ENCODE measurements at places on chromosomes 1 and 21.

- DNase-seq = peak; percentile 70
These were observed 40.4 kb downstream of the CASZ1 start for GRCh38 chr1:10755970-10756521.

DNA sequence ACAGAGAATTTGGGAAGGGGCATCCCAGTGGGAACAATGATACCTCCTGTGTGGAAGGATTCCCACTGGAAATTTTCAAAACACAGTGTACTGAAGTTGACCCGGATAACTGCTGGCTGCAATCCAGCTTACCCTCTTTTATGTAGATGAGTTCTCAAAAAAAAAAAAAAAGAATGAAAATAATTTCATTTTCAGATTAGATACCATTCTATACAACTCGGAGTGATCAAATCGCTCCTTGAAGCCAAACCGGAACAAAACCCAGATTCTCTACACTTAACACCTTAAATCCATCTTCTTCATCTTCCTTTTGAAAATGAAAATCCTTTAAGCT, 69.1 kb downstream of the KAZN start:
- no peak for DNase-seq

GRCh38 chr1:64508629-64509028, 38.7 kb downstream of the CACHD1 start:
- no peak for DNase-seq

DNA sequence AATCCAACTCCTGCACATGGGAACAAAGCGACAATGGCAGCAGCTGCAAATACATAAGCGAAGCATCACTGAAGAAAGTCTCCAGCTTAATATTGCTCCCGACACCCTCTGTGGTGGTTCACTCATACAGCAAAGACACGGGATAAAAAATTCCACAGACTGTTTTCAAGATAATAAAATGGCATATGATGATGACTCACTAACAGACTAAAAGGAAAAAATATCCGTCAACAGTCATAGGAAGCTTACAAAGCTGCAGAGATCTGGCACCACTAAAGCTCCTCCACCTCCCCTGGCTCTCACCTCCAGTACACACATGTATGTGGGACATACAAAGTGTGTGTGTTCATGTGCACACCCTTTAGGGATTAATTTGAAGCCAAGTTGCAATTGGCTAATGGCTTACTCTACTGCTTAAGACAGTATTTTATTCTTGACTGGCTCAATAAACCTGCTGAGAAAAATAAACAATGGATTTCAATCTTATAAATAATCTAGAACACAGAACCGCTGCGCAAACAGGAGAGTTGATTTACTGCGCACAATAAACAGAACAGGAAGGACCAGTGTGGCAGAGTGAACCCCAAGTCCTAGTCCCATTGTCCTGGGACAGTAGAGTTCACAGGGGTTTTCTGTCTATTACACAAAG, 94.4 kb downstream of the SLC45A1 start:
- DNase-seq = no peak

- no peak for DNase-seq
These were observed 27.1 kb upstream of the BCL9 start for GRCh38 chr1:147514233-147514632.

- no peak for DNase-seq
These were observed 53.6 kb upstream of the ZNF644 start for GRCh38 chr1:91075233-91076135.

GRCh38 chr1:30379684-30380624, 343.4 kb downstream of the MATN1 start:
- DNase-seq = peak; percentile 54

DNA sequence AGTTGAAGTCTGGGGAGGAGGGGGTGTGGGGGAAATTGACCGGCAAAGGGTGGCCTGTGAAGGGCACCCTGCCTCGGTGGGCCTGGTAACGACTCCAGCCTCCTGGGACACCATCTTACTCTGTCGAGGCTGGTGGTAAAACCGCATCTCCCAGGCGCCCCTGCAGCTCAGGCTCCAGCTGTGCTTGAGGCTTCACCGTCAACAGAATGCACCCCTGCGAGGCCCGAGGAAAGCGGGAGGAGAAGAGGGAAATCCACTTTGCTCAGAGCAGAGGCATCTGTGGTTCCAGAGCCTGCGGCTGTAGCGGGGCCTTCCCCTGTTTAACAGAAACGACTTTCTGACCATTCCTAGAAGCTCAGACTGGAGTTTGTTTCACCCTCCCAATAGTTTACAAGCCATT, 165.6 kb downstream of the NPHP4 start:
- no peak for DNase-seq

DNA sequence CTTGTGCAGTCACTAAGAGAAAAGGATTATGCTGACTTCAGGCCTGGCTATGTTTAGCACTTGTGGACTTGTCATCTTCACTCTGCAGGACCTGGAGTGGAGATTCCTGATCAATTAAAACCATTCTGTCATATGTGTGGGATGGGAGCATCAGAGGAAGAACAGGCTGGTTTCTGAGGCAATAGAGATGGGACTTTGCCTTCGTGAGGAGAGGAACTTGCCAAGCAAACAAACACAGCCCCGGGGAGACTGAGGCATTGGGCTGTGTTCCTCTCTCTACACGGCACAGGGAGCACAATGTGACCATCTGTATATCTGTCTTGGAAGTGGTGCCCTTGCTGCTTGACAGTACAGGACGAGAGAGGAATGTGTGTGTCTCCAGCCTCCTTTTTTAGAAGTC, 23.1 kb downstream of the VASH2 start:
- DNase-seq = peak; percentile 23

DNA sequence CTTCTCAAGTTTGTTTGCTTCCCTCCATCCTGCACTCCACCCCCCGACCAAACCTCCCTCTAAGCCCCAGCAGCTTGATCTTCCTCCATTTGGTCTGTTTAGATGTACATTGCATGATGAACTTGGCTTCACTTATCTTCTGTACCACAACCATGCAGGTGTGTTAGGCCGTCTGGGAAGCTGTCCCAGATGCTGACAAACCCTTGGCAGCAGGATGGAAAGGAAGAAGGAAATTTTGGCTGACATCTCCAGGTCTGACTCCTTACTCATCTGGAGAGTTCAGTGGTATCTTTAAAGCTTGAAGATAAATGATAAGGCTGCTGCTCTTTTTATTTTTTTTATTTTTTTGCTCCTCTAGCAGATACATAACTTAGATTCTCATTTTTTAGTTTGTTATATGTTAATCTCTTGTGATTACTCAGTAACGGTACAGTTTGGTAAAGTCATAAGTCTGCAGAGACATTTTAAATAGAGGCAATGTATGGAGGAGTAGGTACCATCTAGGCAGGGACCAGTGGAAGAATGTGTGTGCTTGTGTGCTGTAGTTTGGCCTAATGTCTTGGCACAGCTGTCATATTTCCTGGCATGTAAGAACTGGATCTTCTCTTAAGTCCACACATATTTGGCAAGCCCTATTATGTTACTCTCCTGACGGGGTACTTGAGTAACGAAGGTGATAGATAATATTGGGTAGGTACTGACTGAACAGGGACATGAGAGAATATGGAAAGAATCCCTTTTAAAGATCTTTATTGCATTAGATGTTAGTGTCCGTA, 79.7 kb downstream of the CACHD1 start:
- DNase-seq = no peak

- DNase-seq = no peak
These were observed 31.9 kb downstream of the ZBTB18 start for GRCh38 chr1:244082969-244083368.

- no peak for DNase-seq
These were observed 42.2 kb downstream of the SLC35F3 start for GRCh38 chr1:233946724-233947123.

DNA sequence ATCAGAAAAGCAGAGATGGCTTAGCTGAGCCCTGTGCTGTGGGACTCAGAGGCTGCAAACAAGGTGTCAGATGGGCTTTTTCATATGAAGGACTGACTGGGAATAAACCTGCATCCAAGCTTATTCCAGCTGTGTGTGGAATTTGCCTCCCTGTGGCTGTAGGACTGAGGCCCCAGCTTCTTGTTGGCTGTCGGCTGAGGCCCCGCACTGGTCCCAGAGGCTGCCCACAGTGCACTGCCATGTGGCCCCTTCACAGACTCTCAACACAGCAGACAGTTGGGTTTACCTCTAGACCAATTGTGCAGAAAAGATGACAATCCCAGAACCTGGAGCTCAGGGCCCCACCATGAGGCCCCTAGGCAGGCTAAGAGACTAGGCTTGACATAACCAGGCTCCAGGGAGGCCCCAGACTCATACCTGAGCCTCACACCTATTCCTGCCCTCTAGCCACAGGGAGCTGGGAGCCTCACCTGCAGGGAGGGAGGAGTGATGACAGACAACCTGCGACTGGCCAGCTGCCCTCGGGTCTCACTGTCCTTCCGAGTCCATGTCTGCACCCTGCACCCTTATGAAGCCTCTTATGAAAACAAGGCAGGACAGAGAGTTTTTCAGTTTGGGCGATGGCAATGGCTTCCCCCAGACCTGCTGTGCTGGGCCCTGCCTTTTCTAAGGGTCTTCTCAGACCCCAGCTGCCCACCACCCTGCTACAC, 615.5 kb downstream of the NPHP4 start:
- DNase-seq = no peak

DNA sequence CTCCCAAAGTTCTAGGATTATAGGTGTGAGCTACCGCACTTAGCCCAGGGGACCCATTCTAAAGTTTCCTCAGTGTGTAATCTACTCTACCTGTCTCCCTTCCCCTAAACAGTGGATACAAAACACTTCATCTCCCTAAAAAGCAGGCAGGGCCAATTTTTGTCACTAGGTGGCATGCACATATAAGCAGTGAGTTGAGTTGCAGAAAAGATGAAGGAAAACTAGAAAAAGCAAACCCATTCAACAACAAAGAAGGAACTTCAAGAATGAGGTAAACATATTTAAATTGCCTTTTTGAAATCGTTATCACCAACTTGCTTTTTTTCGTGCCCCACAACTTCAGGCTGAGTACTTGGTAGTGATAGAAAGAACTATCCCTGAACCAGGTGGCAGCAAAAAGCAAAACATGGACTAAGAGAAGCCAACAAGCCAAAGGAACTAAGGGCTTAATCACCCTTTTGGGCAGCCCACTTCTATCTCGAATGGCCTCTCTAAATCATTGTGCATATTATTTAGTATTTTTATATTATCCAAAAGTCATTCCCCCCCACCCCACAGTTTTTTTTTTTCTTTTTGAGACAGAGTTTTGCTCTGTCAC, 19.7 kb upstream of the ALDH9A1 start:
- no peak for DNase-seq

DNA sequence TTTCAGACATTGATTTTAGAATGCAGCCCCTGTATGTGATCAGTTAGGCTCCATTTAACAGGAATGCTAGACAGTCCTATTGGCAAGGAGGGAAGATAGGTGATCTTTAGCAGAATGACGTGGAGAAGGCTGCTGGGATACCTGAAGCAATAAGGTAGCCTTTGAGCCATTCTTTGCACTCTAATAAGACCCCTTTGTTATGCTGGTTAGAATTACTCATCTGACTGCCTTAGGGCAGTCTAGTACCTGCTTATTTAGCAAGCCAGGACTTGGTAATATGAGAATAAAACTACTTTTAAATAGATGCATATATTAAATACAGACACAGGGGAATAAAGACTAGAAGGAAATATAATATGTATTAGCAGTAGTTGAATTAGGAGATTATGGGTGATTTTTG, 29.1 kb downstream of the NGF start:
- no peak for DNase-seq

- DNase-seq = no peak
These were observed 92.7 kb upstream of the LRRC7 start for GRCh38 chr1:69475021-69475420.

DNA sequence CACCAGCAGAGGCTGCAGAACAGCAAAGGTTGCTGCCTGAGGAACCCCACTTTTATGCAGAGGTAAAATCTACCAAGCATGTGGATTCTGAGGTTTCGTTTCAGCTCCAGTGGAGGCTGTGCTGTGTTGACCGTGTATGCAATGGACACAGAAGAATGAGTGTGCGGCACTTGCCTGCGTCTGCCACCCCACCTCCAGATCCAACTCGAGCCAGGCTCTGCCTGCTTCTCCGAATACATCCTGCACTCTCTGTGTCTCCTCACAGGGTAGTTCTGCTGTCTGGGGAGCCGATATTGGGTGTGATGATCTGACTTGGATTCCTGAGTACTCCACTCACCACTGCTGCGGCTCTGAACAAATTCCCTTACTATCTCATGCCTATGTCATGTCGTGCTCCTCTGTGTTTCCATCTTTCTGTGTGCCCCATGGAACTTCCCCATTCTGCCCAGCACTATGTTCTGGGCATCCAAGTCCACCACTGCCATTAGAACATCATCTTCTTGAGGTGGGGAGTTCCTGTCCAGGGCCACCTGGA, 129.8 kb downstream of the SLC45A1 start:
- no peak for DNase-seq

DNA sequence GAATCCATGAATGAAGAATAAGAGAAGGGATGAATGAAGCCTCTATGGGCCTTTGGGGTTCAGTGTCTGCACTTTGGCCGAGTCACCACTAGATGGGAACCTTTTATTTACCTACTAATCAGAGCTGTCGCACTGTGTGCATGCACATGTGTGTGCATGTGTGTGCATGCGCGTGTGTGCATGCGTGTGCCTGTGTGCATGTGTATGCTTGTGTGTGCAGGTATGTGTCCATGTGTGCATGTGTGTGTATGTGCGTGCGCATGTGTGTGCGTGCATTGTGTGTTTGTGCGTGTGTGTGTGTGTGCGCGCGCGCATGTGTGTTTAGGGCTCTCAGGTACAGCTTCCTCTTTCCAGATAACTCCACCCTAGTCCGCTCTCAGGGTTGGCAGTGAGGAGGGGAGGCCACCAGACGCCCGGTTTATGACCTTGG, 20.4 kb upstream of the UBXN10 start:
- no peak for DNase-seq

Data from activated CD8-positive, alpha-beta memory T cell treated with anti-CD3 and anti-CD28 coated beads, Interleukin-2, amount 50 U/mL, for 48 hours (primary cell).